ENCODE measurements at places on chromosomes 13 and 19.
A peak's percentile ranks its signal among the peaks of the same experiment; 100 is the strongest.

GRCh38 chr13:107778094-107778493, 437.2 kb downstream of the LIG4 start:
- DNase-seq = no peak

DNA sequence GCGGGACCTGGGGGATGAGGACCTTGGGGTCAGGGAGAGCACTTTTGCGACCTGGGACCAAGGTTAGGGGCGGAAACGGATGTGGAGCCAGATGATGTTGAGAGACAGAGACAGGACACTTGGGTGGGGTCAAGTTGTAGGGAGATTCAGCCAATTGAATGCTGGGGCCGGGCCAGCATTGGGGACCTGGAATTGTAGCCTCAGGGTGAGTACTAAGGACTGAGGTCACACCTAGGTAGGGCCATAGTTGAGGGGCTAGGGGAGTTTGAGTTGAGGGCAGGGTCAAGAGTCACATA, 1.2 kb downstream of the ALKBH7 start:
- no peak for DNase-seq

DNA sequence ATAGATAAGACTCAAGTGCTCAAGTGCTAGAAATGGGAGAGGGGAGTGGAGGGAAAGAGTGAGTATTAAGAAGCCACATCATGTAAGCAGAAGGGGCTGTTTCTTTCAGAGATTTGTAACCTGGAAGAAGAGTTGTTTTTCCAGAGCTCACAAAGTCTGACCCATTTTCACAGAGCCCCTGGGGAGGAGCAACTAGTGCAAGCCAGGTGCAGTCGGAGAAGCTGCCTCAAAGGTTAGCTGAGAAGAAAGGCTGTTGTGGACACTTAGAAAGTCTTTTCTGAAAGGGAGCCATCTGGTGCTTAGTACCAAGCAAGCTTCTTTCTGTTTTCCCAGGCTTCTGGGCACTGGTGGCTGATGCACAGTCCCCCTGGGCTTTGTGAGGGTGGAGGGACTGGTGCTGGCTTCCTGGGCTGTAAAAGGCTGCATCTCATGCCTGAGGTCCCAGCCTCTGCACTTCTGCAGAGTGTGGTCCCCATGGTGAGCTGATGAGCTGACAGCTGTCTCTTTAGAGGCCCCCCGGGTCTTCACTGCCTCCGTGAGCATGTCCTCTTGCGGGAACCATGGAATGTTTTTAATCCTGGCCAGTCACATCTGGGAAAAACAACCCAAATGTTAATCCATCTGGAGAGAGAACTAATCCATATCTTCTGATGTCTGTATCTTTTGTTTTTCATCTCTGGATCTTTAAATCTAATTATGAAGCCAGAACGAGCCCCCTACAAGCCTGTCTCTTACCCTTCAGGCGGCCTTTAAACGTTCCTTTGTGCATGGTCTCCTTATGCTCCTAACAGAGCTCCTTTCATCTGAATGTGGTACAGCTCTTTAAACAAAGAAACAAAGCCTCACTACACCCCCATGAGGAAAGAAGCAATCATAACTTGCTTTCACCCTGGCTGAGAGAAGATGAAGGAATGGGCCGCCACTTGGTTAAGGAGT, 40.2 kb downstream of the OLFM4 start:
- DNase-seq = peak; percentile 16

GRCh38 chr13:35643625-35644024, 167.1 kb upstream of the MAB21L1 start:
- DNase-seq = no peak

- no peak for DNase-seq
Measured at GRCh38 chr19:53161123-53161522, 2.3 kb upstream of the ZNF347 start.

GRCh38 chr19:48511321-48511731, 309 bp downstream of the LMTK3 start:
- DNase-seq = no peak

GRCh38 chr19:19737559-19738332, 4.8 kb upstream of the ZNF14 start:
- DNase-seq = no peak

DNA sequence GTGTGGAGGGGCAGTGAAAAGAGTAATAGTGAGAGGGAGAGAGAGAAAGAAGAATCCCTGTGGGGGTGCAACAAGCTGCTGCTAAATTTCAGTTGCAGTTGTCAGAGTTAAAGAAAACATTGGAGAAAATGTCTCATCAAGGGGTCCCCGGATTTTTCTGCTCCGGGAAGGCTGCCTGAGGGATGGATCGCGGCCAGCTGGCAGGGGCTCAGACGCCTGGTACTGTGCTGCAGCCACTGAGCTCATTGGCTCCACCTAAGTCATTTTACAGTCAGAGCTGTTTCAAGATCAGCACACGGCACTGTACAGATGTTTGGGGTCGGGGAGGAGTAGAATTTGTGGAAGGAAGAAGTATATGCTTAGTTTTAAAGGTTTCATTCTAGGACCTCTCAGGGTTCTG, 106.2 kb downstream of the SHISA2 start:
- no peak for DNase-seq

DNA sequence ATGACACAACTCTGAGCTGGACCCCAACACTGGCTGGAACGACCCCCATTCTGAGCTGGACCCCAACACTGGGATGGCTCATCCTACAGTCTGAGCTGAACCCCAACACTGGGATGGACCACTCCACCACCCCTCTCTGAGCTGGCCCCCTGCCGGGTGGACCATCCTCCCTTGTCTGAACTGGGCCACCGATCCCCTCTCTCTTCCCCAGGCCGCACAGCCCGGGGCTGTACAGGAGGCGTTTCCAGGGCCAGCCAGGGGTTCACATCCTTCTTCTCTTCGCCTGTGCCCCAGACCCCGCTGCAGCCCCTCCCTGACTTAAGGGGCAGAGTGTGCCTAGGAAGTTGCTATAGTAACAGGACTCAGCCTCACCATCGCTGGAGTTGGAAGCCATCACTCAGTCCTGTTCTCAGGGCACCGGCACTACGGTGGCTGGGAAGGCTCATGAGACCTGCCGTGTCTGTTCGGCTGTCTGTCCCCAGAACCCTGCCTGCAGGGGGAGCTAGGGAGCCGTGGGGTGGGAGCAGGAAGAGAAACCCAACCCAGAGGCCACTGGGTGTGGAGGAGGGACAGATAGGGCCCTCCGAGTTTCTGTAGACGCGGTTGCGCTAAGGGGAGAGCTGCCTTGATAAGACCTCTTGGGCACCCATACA, 3.7 kb downstream of the PRKACA start:
- no peak for DNase-seq

GRCh38 chr13:50456111-50456510, 387.4 kb downstream of the DLEU7 start:
- no peak for DNase-seq

- DNase-seq = no peak
Measured at GRCh38 chr13:74229242-74229641, 95.0 kb upstream of the KLF12 start.

DNA sequence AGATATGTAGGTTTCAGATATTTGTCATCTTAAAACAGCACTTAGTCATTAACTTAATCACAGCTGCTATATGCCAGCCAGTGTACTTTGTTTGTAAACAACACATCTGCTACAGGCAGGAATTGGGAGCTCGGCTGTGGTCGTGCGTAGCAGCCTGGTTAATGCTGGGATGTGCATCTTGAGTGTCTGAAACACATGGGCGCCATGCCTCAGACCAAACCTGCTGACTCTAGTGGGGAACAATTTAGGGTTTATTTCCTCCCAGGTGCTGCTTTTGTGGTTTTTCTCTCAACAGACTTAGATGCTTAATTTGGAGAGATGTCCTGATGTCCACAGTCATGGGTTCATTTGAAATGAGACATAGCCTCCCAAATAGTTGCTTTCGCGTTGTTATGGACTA, 238.5 kb upstream of the TMTC4 start:
- no peak for DNase-seq

DNA sequence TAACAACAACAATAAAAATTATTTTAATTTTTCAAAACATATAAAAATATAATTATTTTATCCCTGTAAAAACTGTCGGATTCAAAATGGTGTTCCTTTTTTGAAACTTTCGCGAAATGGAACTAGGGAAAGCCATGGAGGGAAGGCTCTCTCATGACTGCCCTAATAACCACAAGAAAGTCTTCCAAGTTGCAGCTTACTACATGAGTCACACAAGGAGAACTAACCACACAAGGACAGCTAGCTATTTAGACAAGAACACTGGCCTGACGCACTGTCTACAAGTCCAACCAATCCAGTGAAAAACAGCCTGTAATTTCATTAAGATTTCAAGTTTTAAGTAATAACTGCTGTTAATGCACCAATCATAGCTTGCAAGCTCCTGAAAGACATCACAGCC, 319.2 kb upstream of the PCDH9 start:
- DNase-seq = no peak

DNA sequence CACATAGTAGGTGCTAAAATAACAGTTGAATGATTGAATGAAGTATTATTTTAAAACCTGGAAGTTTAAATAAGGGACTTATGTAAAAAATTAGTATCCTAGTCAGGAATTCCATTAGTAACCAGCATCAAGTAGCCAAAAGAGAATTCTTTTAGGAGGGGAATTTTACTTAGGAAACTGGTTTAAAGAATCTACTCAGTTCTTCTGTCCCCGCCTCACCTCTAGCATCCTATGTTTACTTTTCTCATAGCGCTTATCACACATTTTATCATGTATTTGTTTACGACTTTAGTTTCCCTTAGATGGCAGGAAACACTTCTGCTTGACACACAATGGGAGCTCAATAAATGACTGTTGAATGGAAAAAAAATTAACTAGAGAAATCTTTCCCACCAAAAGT, 229.0 kb downstream of the KLF5 start:
- DNase-seq = no peak

- DNase-seq = no peak
Measured at GRCh38 chr13:114162533-114162922, 16.5 kb upstream of the CFAP97D2 start.

DNA sequence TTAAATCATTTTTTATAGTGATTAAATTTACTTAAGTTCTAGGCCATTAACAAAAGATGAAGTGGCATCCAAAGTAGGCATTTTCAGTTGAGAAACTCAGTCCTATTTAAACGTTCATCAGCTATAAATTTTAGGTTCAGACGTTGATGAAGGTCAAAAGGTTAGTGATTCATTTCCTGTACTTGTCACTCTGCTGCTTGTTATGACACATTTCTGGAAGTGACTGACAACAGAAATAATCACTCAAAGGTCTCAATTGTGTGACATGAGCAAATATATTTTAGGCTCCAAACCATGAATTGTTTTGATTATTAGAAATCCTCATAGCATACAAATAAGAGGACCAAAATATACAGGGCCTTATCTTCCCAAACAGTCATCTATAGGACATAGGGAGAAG, 10.3 kb upstream of the EDNRB start:
- no peak for DNase-seq

DNA sequence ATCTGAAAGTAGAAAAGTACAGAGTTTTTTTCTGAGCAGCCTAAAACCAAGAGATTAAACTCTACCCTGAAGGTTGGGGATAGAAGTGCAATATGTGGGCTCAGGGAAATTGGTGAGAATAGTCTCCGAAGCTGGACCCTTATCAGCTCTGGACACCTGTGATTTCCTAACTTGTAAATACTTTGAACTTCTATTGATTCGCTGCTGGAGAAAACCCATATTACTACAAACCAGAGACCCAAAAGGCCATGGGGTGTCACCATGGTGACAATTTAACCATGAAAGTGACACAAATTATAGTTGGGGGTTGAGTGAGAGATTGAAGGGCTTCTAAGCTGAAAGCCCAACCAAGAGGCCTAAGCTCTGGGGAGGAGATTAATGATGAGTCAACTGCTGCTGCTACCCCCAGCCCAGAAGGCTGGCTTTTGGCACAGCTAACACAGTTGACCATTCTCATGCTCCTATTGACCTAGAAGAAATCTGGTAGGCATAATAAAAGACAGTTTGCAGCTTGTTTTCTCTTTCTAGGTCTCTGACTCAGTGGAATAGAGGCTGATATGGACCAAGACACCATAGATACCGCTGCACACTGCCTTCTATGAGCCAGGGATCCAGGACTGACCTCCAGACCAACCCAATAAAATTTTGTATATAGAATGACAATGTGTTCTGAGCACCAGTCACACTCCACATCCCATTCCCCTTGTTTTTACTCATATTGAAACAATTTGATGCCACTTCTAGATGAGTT, 131.9 kb upstream of the FNDC3A start:
- DNase-seq = no peak

DNA sequence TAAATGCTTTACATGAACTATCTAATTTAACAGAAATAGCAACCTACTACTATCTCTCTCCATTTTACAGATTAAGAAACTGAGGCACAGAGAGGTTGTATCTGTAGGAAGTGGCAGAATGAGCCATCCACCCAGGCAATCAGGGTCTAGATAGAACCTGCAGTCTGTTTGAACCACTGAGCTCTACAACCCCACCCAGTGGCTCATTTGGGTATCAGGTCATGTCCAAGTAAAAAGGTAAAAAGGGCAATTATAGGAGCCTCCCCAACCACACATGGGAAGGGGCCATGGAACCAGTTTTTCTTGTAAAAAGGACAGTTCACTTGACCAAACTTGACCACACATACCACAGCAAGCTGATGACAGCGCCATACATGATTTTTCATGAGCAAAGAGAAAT, 92.9 kb upstream of the SGCG start:
- DNase-seq = no peak

DNA sequence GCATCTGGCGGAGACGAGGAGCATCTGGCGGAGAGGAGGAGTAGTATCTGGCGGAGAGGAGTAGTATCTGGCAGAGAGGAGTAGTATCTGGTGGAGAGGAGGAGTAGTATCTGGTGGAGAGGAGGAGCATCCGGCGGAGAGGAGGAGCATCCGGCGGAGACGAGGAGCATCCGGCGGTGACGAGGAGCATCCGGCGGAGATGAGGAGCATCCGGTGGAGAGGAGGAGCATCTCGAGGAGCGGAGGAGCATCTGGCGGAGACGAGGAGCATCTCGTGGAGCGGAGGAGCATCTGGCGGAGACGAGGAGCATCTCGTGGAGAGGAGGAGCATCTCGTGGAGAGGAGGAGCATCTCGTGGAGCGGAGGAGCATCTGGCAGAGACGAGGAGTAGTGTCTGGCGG, 18.6 kb downstream of the C13orf46 start:
- no peak for DNase-seq

GRCh38 chr19:29694669-29695627, 20.1 kb downstream of the C19orf12 start:
- DNase-seq = peak; percentile 78

DNA sequence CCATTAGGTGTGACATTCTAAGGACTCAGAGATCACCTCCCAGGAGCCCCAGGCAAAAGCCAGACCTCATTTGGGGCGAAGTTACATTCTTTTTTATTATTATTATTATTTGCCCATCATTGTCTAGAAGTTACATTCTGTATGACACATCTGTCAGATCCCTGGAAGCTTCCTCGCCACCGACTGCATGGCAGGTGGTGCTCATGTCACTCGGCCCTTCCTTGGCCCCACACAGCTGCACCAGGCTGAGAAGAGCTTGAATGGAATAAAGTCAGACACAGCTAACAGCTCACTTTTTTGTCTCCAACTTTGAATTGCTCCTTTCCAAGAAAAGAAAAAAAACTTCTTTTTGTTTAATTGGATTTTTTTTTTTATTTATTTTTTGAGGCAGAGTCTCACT, 41.4 kb upstream of the LDLR start:
- no peak for DNase-seq
